ENCODE measurements at places on chromosomes 3 and 15.

DNA sequence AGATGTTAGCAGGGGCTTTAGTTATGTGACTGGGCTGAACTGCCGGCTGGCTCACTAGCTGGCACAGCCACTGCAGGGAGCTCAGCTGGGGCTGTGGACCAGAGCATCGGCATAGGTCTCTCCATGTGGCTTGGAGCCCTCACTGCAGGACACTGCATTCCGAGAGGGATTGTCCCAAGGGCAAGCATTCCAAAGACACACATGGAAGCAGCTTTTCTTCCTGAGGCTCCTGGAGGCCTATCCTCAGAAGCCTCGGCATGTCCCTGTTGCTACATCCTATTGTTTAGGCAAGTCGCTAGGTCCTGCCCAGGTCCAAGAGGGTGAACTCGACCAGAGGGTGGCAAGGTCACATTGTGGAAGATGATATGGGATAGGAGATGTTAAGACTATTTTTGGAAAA is 209.8 kb downstream of the PLCL2 start:
- peak; percentile 5 for DNase-seq

DNA sequence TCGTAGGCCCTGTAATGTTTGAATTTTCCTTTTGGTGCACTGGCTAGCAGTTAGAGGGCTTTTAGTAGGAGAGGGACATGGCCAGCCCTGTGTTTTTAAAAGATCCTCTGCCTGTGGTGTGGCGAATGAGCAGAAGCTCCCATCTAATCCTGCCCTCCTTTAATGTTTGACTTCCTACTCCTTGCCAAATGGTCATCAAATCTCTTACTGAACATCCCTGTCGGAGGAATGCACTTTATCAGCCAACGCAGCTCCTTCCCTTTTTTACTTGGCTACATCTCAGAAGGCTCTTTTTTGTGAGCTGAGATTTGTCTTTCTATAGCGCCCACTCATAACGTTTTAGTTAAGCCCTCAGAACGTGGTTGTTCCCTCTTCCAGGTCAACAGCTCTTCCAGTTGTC is 44.8 kb downstream of the MAP2K5 start:
- no peak for DNase-seq

DNA sequence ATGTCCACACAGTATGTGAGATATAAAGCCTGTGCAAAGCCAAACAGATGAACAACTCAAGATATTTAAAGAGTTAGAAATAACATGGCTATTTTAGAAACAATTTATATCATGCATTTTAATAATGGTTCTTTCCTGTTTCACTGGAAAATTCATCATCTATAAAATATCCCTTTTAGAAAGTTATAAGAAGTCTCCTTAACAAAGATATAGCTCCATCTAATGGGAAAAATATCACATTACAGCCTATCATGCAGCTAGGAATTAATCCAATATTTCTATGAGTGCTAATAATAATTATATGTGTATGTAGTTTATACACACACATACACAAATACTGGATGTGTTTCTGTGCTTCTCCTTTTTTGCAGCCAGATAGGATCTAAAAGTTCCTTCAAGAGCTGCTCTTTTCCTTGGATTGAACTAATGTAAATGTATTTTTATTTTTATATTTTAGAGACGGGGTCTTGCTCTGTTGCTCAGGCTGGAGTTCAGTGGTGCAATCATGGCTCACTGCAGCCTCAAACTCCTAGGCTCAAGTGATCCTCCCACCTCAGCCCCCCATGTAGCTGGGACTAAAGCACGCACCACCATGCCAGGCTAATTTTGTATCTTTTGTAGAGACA is 21.6 kb downstream of the RPL22L1 start:
- peak; percentile 41 for DNase-seq

DNA sequence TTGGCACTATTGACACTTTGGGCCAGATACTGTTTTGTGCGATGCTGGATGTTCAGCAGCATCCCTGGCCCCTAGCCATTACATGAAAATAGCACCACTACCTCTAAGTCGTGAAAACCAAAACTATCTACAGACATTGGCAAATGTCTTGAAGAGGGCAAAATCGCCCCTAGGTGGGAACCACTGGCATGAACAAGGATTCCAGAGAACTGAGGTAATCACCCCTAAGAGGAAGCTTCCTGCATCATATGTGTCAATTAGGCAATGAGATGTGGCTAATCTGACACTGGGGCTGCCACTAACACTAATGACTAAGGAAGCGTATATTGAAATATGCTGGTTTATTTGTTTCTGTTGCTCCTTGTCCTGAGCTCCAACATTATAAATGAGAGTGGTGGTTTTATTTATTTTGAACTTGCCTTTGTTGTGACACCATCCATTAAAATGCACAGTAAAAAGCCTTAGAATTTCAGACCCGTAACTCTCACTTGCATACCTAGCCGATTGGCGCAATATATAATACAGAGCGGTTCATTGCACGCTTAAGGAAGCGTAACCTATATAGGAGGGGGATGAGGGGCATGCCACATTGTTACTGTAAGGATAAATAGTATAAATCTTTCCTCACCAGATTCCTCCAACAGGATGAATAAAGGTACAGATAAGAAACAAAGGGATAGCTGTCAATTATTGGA is 299.8 kb upstream of the CNTN4 start:
- DNase-seq, result no peak

- DNase-seq, result no peak
These were observed 1.5 kb downstream of the SEMA6D start for GRCh38 chr15:47718497-47719437.

- peak; percentile 35 for DNase-seq
These were observed 46.1 kb upstream of the SEMA4B start for GRCh38 chr15:90154861-90155626.

- no peak for DNase-seq
These were observed 17.0 kb upstream of the PPM1L start for GRCh38 chr3:160739079-160739478.

All from T47D (cell line).